HT-29 (cell line): ENCODE measurements at places on chromosomes 2 and 18. TPM values are rescaled to one million over a fixed set of nuclear protein-coding genes. Genes with fewer than 3 reads are reported as not detected.

GRCh38 chr2:78978340-78978739, 47.2 kb upstream of the REG3G start:
- no peak for DNase-seq

- no peak for DNase-seq
These were observed 213.9 kb downstream of the RAB3GAP1 start for GRCh38 chr2:135265960-135266490.

DNA sequence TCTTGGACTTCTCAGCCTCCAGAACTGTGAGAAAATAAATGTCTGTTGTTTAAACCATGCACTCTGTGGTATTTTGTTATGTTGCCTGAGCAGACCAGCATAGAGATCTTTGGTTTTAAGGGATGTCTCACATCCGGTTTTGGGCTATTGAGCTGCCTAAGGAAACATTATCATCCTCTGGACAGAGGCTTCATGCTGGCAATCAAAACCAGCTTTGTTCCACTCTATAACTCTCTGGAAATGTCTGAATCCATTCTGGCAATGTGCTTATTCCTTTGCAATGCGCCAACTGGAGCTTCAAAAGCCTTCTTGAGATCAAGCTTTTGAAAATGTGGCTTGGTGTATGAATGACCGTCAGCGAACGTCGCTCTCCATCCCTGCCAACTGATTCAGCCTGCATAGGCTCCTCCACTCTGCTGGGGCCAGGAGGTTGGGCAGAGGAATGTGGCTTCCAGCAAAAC, 183.6 kb upstream of the MGAT5 start:
- DNase-seq, result no peak

GRCh38 chr2:185137700-185138099, 539.4 kb downstream of the ZNF804A start:
- no peak for DNase-seq

DNA sequence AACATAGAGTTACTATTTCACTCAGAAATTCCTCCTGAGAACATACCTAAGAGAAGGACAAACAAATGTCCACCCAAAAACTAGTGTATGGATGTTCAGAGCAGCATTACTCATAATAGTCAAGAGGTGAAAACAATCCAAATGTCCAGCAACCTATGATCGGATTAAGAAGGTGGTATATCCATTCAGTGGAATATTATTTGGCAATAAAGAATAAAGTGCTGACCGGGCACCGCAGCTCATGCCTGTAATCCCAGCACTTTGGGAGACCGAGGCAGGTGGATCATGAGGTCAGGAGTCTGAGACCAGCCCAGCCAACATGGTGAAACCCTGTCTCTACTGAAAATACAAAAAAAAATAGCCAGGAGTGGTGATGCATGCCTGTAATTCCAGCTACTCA, 182.8 kb upstream of the AGAP1 start:
- DNase-seq, result no peak

DNA sequence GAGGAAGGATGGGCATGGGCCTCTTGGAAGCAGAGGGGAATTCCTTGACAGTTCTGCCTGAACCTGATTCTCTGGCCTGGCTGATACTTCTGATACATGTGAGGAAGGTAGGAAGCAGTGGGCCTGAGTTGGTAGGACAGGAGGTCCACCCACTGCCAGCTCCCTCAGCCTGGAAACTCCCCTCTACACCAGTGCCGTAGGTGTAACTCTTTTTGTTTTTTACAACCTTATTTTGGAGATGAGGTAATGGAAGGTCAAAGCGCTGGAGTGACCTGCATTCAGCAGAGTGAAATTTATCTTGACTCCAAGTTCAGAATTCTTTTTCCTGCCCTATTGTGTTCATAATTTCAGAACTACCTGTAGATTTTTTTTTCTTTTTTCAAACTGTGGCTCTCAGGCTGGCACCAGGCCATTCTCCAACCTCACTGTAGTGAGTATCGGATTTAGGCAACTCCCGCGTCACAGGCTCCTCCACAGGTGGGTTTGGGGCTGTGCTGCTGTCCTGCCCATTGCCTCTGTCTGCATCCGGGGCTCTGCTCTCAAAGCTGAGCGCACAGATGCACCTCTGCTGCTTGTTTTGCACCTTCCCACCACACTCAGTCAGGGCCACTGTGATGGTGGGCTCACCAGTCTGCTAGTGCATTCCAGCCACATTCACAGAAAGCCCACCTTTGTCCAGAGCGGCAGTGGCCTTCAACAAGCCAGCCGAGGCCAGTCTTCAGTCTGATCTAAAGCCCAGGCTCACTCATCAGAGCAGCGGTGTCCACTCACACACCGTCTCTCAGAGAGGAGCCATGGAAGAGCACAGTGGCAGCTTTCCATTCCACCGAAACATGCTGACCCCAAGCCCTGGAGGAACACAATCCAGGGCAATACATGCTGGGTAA, 87.2 kb downstream of the UXS1 start:
- no peak for DNase-seq

DNA sequence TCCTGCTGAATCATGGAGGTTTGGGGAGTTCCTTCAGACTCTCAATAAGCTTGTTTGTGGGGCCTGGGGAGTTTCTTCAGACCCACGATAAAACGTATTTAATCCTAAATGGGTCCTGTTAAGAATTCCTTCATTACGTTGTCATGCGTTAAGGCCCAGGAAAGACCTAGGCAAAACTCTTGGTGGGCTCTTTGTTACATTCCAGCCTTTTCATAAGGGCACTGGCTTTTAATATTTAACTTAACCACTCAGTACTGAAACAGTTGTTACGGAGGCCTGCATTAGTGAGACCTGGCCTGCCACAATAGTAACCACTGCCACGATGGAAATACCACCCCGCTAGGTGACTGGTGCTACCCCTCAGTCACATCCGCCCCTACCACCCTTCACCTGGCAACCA, 17.5 kb upstream of the BIN1 start:
- no peak for DNase-seq

DNA sequence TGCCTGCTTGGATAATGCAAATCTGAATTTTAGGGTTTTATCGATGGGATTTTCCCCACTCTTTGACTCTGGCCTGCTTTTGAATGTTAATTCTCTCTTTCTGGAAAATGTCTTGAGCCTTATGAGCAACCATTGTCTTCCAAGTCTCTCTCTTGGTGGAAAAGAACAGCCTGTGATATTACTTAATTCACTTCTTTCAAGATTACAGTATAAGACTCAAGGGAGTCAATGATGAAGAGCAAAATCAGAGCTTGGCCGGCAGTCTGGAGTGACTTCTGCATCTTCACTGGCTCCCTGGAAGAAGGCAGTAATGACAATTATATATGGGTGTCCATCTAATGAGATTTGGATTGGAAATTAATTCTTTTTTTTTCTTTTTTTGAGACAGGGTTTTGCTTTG, 122.9 kb upstream of the ZEB2 start:
- DNase-seq, result no peak

The APCDD1 gene
- total RNA-seq, result not detected in 2 replicates

The GRP gene
- not detected in 2 replicates for total RNA-seq

The C2orf15 gene
- total RNA-seq, result 4.6 and 4.9 TPM in 2 replicates
